Activated CD4-positive, alpha-beta T cell treated with anti-CD3 and anti-CD28 coated beads, Interleukin-2, amount 50 U/mL, for 4 hours (primary cell): ENCODE measurements at places on chromosomes 2 and 18.

DNA sequence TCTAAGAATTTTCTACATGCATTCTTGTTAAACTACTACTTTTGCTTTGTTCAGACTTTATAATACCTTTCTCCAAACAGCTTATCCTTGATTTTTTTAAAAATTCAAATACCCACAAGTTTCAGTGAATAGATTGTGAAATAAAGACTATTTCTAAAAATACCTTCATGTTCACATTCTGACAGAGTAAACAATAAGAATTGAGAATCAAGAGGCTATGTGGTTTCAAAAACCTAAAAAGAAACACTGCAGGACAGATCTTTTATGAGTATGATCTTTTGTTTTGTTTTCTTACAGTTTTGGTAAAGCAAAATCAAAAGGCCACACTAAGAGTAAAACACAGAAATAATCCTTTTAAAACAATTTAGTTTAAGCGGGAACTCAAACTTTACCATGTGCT is 21.2 kb downstream of the ALS2 start:
- no peak for DNase-seq

DNA sequence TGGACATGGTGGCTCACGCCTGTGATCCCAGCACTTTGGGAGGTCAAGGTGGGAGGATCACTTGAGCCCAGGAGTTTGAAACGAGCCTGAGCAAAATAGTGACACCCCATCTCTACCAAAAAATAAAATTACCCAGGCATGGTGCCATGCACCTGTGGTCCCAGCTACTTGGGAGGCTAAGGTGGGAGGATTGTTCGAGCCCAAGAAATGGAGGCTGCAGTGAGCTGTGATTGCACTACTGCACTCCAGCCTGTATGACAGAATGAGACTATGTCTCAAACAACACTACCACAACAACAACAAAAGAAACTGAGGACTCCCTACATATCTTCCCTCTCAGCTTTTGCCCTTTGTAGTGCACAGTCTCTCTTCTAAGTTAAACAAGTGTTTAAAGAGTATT is 53.3 kb upstream of the UPP2 start:
- DNase-seq: no peak

GRCh38 chr2:172046866-172047565 is 38.3 kb upstream of the DLX1 start:
- DNase-seq: no peak

- DNase-seq: no peak
These were observed 651.3 kb downstream of the DCDC2C start for GRCh38 chr2:4354678-4355077.

DNA sequence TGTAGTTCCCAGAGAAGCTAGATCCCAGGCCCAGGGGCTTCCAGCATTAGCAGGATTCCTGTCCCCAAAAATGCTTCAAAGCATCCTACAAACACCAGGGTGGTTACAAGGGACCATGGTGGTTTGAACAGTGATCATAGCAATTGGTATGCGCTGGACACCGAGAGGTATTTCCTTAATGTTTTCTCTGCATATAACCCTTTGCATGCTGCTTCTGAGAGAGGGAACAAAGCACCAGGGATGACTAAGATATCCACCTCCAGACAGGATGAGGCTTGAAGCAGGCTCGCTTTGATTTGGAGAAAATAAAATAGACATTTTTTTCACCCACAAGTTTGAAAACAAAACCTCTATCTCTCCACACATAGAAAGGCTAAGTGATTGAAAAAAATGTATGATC is 50.5 kb upstream of the TSPYL6 start:
- no peak for DNase-seq

DNA sequence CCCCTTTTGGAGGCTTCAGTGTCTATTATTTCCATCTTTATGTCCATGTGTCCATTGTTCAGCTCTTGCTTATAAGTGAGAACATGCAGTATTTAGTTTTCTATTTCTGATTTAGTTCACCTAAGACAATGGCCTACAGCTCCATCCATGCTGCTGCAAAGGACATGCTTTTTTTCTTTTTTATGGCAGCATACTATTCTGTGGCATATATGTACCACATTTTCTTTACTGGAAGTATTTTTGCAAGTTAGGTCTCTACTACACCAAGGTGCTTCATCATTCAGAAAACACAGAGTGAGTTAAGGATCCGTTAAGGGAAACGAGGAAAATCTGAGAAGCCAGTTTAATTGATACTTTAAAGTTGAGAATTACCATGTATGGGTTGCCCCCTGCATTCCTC is 297.2 kb downstream of the CDCA7 start:
- no peak for DNase-seq

DNA sequence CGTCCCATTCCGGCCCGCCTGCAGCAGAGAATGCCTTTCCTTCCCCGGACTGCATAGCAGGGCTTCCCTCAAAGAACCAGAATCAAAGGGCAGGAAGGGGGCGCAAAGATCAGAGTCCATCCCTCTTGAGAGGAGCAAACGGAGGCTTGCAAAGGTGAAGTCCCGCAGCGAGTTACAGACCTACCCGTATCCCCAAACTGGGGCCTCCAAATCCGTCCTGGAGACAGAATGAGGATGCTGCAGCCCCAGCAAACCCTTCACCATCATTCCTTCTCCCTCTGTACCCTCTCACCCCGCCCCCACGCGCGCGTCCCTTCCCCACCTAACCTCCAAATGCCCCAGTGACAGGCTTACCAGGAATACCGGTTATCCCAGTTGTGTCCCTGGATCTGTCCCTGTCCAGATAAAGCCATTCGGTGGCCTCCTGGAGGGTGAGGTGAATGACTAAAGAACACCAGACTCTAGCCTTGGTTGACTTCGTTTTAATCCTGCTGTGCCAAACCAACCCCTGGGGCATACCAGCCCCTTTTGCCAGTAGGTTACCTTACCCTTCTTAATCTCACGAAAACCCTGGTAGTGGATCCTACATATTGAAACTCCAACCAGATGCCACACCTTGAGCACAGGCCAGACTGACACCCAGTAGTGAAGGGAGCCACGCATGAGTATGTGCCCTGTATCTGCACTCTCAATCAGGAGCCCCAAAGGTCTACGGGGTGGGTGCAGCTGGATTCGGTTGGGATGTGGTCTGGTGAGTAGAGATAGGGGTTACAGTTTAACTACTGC is 961 bp upstream of the SLC40A1 start:
- DNase-seq: no peak

GRCh38 chr2:3159782-3160545 is 217.7 kb downstream of the EIPR1 start:
- DNase-seq: no peak

GRCh38 chr2:19826874-19827273 is 74.9 kb downstream of the TTC32 start:
- DNase-seq: no peak

GRCh38 chr18:54260396-54261072 is 8.8 kb upstream of the POLI start:
- DNase-seq: no peak

DNA sequence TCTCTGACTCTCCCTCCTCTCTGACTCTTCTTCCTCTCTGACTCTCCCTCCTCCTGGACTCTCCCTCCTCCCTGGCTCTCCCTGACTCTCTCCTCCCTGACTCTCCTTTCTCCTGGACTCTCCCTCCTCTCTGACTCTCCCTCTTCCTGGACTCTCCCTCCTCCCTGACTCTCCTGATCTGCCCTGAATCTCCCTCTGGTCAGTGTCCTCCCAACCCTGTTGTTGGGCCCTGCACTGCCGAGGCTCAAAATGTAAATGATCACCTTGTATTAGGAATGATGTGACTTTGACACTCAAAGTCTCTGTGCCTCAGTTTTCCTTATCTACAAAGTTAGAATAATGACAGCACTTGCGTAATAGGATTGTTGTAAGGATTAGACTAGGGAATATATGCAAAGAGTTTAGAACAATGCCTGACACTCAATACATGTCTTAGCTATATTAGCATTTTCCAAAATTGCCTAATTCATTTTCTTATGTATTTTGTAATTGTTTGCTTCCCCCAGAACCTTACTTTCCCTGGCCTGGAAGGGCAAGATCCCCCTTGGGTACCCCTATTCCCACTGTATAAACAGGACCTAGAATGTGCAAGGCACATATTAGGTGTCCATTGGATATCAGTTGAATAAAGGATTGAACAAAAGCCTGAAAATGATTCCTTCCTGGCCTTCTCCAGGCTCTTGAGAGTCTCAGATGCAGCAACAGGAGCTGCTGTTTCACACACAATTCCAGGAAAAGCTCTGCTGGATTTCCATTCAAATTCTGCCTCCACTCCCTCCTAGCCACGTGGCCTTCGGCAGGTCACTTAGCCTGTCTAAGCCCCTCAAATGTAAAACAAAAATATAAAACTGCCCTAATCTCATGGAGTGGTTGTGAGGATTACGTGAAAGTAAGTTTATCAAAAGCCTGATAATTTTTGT is 170.1 kb downstream of the INHBB start:
- no peak for DNase-seq

- DNase-seq: no peak
These were observed 31.3 kb upstream of the TMEM131 start for GRCh38 chr2:98026927-98027522.
